Erythroblast (primary cell): ENCODE measurements at places on chromosomes 13 and 19.
A peak's percentile ranks its signal among the peaks of the same experiment; 100 is the strongest.

- DNase-seq: no peak
Observed at GRCh38 chr13:105906746-105907145, 628.7 kb downstream of the EFNB2 start.

DNA sequence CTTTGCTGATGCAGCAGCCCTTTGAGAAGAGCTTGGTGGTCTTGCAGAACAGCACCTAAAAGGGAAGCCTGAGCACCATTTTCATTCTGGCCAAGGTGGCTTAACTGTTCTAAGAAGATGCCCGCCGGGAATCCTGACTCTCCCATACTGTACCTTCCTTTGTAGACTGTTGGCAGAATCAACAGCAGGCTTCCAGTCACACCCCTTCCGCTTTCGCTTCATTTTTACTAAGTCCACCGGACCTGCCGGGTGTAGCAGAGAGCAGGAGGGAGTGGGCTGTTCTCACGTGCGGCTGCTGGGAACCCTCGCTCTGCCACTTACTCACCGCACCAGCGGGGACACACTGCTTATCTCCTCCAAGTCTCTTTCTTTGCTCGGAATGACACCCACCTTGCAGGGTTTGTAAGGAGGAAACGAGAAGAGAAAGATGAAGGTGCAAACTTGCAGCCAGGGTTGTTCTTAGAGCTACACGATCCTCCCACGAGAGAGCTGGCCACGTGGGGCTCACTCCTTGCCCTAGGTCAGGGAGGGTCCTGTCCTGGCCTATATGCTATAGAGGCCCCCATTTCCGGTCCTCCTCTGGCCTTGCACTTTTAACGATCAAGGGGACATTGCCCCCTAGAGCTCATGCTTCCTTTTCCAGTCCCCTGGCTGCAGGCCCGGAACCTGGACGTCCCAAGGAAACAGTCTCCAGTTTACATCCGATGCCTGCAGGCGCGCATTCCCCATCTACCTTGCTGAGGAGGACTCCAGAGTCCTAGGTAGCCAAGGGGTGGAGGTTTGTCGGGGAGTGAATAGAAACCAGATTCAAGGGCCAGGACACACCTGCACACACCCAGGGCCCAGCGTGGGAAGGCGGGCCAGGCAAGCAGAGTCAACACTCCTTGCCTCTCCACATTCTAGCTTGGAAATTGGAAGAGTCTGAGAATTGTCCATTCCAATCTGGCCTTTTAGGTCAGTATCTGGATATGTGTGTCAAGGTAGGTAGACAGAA is 453.6 kb downstream of the IRS2 start:
- no peak for DNase-seq

DNA sequence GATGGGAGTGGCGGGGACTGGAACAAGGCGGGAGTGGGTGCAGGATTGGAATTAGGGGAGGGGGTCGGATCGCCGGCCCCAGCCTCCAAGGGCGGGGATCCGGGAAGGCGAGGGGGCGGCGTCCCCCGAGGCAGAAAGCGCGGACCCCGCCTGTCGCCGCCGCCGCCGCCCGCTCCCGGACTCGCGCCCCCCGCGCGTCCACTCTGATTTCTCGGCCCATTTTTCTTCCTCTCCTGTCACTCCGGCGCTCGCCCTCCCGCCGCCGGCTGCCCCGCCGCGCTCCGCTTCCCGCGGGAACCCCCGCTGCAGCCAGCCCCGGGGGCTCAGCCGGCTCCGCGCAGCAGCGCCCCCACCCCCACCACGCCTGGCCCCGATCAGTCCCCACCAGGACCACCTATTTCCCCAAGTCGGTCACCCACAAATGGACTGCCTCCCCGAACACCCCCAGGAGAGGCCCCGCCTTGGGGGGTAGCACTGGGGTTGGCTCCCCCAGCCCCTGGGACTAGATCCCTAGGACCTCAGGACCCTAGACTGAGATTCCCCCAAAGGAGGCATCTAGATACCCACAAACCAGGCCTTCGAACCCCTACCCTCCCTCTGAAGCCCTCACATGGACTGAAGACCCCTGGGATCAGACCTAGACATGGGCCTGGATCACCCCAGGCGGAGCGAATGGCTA is 12.6 kb upstream of the ERFL start:
- DNase-seq: no peak

- DNase-seq: no peak
Observed at GRCh38 chr13:86907156-86907555, 764.0 kb upstream of the SLITRK5 start.

DNA sequence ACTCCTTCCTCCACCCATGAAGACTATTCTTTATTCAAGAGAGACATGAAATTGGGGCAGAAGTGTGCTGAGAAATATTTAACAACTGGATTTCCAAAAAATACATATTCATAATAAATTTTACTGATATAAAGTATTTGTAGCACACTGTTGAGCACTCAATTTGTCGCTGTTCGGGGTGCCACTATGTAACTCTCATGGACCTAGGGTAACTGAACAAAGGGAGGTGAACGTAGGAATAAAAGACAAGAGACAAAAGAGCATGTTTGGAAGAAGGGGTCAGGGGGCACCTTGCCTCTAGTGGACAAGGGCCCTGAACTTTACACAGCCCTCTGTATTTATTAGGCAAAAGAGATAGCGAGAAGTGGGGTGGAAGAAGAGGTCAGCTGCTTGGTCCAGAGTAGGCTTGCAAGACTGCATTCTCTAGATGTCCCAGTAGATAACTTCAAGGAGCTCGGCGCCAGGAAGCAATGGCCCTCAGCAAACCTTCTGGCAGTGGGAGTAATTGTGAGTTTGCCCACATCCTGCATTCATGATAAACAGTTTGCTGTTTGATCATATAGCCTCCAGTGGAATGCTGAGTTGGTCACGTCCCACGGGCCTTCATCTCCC is 4.5 kb upstream of the ZNF175 start:
- DNase-seq: peak; percentile 49

DNA sequence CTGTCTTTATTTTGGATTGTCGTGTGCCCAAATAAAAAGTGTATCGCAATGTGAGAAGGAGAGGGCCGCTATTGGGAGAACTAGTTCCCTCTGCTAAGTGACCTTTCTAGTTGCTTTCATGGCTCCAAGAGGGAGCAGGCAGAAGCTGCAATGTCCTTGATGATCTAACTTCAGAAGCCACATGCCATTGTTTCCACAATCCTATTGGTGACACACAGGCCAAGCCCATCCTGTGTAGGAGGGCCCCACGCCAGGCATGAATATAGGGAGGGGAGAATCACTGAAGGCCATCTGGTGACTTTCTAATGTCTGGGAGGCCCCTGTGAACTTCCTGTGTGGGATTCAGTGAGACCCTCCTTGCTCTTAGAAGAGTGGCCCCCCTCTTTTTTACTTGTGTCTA is 47.8 kb upstream of the KPNA3 start:
- no peak for DNase-seq

- DNase-seq: no peak
Observed at GRCh38 chr13:51770160-51770559, 33.8 kb downstream of the DHRS12 start.

DNA sequence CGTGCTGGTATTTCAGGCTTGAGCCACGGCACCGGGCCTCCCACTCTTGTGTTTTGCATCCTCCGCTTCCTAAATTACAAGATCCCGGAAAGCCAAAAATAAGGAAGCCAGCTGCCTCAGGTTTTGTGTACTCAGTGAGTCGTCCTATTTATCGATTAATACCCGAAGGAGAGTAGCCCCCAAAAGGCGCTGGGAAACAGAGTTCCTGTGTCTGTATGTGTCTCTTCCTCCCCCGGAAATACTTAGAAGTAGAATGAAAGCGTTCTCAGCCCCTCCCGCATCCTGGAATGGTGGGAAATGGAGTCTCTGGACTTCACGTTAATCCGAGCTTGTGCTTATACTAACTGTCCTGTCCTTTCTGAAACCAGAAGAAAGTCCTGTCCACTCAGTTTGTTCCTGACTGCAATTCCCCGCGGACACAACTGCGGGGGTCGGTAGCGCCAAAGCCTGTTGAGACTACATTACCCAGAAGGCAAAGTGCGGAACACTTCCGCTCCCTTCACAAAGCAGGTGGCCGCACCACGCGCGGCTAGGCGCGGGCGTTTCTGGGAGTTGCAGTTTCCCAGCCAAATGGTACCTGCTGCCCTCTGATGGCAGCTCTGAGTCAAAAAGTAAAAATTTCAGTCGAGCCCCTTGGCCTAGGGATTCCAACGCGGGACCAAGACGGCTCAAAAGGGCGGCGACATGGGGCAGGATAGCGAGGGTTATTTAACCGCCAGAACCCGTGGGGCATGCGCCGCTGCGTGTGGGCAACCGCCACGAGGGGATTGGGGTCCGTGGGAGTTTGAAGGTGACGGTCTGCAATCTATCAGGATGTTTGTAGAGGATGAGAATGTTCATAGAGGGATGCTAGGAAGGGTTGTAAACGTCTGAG is 2.2 kb upstream of the GSK3A start:
- DNase-seq: peak; percentile 96

DNA sequence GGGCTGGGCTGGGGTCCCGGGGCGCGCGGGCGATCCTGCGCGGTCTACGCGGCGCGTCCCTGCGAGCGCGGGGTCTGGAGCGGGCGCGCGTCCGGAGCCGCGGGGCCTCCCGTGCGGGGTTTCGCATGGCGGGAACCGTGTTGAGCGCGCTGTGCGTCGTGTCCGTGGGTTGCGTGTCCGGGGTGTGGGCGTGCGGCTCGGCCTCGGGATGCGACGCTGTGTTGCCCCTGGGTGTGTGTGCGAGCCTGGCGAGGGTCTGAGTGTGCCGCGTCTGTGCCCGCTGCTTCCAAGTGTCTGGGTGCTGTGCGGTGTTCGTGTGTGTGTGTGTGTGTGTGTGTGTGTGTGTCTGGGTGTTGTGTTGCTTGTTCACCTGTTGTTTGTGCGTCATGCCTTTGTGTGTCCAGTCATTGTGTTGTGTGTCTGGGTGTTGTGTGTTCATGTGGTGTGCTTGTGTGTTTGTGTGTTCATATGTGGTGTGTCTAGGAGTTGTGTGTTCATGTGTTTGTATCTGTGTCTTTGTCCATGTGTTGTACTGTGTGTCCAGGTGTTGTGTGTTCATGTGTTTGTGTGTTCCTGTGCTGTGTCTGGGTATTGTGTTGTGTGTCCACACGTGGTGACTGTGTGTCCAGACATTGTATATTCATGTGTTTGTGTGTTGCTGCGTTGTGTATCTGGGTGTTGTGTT is 552 bp downstream of the PLK5 start:
- no peak for DNase-seq

DNA sequence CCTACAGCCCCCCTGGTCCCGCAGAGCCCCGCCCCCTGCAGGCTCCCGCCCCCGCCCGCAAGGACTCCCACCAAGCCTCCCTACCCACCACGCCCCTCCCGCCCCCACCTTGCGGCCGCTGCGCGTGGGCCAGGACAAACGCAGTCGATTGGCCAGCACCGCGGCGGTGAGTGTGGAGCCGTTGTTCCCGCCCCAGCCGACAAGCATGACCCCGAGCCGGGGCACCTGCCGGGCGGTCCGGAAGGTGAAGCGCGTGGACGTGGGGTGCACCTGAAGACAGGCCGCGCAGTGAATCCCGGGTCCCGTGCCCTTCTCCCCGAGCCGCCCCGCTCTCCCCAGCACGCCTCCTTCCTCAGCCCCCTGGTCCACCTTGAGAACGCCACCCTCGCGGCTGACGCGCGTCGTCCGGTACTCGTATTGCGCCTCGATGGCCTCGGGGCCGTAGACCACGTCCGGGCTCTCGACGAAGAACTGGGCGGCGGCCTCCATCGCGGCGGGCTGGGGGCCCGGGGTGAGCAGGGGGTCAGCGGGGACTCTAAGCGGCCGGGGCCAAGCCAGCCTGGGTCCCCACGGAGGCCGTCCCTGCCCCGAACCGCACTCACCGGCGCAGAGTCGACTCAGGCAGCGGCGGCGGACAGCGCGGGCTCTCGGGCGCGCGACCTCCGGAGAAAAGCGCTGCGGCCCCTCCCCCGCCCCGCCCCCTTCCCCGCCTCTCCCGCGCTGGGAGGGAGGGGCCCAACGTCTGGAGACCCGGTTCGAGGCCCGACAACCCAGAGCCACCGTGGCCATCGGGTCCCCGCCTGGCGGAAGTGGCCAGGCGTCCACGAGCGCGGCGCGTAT is at the start of gene ISYNA1:
Gene ISYNA1, minus strand, starts transcription at position 643 of the 840 bp plus-strand sequence. Its CDS starts 154 bp downstream, at position 489.
- peak; percentile 78 for DNase-seq

DNA sequence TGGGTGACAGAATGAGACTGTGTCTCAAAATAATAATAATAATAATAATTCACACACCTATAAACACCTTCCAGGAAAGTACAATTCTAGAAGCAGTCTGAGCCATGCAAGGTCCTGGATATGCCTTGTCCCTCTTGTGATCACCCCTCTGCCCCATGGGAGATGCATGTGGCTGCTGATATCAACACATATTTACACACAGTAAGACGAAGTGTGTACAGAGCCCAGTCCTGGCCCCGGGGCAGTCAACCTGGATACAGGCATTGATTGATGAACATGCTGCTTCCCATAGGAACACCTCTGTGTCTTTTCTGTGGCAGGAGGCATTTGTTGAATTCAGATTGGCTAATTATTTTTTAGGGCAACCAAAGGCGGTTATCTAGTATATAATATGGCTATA is 3.2 kb downstream of the SULT2A1 start:
- no peak for DNase-seq

DNA sequence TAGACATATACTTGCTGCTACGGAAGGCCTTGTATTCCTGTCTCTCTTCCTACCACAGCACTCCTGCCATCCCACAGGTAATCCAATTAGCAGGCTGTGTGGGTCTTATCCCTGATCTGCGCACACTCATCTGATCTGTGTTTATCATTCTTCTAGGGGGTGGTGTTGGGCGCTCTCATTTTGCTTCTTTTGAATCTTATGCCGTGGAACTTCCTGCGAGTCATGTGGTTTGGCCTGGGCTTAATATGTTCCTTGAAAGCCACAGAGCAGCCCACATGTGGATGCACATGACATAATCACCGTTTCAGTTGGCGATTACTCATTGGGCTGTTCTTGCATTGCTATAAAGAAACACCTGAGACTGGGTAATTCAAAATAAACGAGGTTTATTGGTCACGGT is 7.5 kb downstream of the RASA3 start:
- no peak for DNase-seq

DNA sequence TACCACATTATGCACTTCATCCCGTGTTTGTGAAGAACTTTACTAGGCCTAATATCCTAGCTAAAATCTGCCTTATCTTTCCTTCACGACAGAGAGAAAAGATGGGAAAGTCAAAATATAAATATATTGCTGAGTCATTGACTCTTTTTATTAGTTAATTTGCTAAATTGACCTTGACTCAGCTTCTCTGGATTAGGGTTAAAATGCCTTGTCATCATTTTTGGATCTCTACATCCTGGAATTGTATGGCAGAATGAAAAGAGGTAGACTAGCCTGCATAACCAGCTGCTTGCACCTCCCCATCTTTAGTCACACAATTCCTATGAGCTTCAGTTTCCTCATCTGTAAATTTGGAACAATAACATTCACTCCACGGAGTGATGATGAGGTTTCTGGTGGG is 280.3 kb downstream of the DCT start:
- no peak for DNase-seq

DNA sequence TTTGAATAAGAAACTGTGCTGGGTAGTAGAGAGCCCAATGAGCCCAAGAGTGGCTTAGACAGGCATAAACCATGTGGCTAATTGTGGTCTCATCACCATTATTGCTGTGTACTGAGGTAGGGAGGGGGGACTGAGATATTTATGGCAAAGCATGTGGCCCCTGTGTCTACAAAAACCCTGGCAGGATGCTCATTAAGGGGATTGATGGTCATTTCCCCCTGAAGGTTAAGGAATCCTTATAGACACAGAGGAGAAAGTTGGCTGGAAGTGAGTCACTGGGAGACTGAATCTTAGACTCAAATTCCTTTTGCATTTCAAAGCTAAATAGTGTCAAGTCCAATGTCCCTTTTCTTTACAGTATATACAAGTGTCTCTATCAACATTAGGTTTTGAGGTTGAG is 9.8 kb upstream of the DACT3 start:
- DNase-seq: no peak
